PC-3 (cell line): ENCODE measurements at places on chromosomes 3 and 15. TPM values are rescaled to one million over a fixed set of nuclear protein-coding genes. Genes with fewer than 3 reads are reported as not detected.
A peak's percentile ranks its signal among the peaks of the same experiment; 100 is the strongest.

Gene ZNF35
- total RNA-seq, result 12.0 and 12.4 TPM in 2 replicates

DNA sequence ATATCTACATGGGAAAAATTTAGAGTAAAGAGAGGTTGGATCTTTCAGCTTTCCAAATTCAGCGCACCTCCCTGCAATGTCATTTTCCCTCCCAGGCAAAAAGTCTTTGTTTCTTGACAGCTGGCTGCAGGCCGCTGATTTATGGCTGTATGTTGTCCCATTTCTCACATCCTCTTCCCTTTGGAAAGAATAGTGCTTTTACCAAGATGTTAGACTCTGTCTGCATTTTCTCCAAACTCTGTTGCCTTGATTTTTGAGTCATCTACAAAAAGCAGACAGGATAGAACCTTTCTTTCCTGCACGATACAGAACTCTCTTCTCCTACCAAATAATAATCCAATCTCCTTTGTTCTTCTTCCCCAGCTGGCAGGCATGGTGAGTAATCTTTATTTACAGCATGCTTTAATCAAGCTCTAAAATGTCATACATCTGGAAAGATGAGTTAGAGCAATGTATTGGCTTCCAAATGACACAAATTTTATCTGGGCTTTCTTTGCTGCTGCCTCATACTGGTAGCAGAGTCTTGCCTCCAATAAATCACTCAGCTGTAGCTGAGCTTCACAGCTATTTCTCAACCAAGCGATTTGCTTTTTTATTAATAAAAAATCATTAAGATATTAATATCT lies 101.9 kb downstream of the PIK3R4 start:
- DNase-seq, result no peak

DNA sequence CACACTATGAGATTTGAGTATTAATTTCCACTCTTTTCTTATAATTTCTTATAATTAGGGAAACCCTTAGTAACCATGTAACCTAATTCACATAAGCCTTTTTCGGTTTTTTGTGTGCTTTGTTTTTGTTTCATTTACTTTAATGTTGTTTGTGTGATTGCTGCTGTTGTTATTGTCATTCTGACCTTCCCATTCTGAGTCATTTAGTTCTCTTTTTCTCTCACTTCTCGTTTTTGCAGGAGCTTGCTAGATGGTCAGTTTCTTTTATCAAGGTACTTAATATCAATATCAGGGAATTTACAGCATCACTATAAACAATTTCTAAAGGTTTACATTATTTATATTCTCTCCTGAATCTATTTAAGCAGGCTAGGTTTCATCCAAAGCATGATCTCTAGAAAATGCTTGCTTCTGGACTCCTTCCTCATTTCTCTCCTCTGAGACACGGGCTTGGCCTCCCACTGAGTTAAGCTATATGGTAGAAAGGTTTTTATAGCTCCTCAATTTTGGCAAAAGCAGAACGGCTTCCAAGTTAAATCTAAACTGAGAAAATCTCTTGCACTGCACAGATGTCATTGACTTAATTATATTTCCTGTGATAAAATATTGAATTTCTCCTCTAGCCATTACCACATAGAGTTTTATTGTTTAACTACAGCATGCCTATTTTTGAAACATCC lies 534.2 kb downstream of the NSUN3 start:
- no peak for DNase-seq

- DNase-seq, result peak; percentile 28
Measured at GRCh38 chr3:13839253-13839652, 40.6 kb downstream of the WNT7A start.

GRCh38 chr15:99844150-99844549 lies 110.9 kb upstream of the LYSMD4 start:
- DNase-seq, result no peak
